ENCODE measurements at places on chromosomes 7 and 10.

- DNase-seq: no peak
Measured at GRCh38 chr10:6383096-6383812, 180.5 kb downstream of the PFKFB3 start.

- peak; percentile 30 for DNase-seq
Measured at GRCh38 chr10:117365612-117366011, 9.6 kb downstream of the PDZD8 start.

DNA sequence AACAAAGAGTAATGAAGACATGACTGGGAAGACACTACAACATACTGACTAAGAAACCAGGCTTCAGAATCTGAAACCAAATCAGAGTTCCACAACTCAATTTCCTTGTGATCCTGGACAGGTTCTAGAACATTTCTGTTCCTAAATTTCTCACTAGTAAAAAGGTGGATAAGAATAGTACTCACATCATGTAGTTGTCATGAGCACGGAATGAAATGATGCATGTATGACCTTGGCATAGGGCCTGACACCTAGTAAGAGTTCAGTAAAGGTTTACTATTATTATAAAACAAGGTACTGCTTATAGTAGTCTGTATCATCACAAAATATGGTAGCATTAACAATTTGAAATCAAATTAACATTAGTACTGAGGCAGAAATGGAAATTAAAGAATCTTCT, 19.9 kb downstream of the DOCK4 start:
- no peak for DNase-seq

DNA sequence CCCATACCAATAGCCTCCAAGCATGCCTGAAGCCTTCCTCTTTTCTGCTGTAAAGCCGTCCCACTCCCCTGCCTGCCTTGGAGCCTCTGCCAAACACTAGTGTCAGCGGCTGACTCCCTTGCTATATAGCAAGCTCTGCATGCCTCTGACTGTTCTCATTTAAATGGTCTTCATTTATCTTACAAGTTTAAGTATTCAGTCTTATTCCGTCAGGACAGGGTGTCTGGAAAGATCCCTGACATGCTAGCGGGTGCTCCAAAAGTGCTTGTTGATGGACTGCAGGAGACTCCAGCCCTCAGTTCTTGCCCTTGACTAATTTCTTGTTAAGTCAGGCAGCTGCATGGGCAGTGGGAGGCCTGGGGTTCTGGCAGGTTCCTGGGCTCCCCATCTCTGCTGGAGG, 298.7 kb downstream of the GFRA1 start:
- no peak for DNase-seq

Measured in activated CD4-positive, alpha-beta T cell treated with anti-CD3 and anti-CD28 coated beads, Interleukin-10, Interleukin-2, amounts not matched to agents 100 ng/mL and 50 ng/mL, durations not matched to agents 16 hours and 8 hours (primary cell).